ENCODE measurements at places on chromosomes 12 and 14.

GRCh38 chr12:79844693-79845092, 90.2 kb downstream of the PPP1R12A start:
- peak; percentile 67 for DNase-seq

- no peak for DNase-seq
These were observed 13.2 kb downstream of the RTRAF start for GRCh38 chr14:52002542-52002941.

DNA sequence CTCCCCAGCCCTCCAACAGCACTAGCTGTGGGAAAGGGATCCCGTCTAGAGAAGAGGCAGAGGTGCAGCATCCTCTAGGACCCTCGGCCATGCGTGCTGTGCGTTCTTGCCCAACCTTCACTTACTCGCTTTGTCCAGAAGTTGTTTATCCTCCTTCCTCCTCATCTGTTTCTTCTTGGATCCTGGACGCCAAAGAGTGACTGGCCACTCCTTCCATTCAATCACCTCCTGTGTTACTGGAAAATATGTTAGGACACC, 140.5 kb downstream of the ZFP36L1 start:
- no peak for DNase-seq

- no peak for DNase-seq
These were observed 80.2 kb downstream of the NOC4L start for GRCh38 chr12:132224484-132224883.

GRCh38 chr14:54681811-54682261, 114.9 kb downstream of the SAMD4A start:
- no peak for DNase-seq

- DNase-seq: peak; percentile 78
These were observed at the start of gene ANKLE2 for GRCh38 chr12:132761032-132761920. ANKLE2 (minus strand) TSS chr12:132761832; CDS start chr12:132761798, 34 bp downstream.

- DNase-seq: peak; percentile 93
These were observed 155.5 kb downstream of the PRKCH start for GRCh38 chr14:61476754-61477410.

GRCh38 chr14:94767321-94767878, 2.5 kb downstream of the GSC start:
- no peak for DNase-seq

DNA sequence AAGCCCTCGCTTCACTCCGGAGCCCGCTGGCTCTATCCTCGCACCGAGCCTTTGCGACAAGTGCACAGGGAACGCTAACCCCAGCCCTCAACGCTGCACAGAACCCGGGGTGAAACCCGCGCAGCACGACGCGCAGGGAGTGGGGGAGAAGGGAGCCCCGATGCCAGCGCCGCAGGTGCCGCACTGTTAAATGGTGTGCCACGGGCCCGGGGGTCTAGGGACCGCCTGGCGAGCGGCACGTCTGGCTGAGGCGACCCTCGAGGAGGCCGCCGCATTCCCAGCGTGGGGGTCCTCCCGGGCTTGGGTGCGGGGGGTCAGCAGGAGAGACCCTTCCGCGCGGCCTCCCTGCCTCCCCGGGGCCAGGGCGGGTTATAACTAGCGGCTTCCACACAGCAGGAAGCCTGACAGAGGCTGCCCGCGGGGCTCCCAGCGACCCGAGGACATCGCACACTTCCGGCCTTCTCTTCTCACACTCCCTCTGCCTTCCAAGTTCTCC, 23.8 kb upstream of the LRTM2 start:
- DNase-seq: peak; percentile 24
